Peyer's patch (tissue), 4 donors: ENCODE measurements at places on chromosomes 1 and 21.

DNA sequence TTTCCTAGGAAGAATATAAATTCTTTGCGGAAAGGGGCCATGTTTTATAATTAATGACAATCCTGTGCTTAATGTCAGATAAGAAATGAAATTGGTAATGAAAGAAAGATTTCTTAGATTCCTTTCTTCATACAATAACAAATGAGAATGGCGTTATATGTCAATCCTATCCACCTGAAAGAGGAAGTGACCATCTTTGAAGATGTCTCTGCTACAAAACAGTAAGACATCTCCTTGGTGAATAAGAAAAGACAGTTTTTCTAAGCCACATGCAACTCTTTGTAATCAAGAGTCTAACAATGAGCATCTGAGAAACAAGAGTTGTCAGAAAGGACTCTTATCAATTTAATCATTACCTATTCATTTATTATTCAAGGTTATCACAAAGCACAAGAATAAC, 286.0 kb downstream of the VAV3 start:
- no peak overlapping the region for H3K27ac ChIP-seq
- no peak for DNase-seq
- H3K4me1 ChIP-seq = no peaks in the 10 kb centered on the region

DNA sequence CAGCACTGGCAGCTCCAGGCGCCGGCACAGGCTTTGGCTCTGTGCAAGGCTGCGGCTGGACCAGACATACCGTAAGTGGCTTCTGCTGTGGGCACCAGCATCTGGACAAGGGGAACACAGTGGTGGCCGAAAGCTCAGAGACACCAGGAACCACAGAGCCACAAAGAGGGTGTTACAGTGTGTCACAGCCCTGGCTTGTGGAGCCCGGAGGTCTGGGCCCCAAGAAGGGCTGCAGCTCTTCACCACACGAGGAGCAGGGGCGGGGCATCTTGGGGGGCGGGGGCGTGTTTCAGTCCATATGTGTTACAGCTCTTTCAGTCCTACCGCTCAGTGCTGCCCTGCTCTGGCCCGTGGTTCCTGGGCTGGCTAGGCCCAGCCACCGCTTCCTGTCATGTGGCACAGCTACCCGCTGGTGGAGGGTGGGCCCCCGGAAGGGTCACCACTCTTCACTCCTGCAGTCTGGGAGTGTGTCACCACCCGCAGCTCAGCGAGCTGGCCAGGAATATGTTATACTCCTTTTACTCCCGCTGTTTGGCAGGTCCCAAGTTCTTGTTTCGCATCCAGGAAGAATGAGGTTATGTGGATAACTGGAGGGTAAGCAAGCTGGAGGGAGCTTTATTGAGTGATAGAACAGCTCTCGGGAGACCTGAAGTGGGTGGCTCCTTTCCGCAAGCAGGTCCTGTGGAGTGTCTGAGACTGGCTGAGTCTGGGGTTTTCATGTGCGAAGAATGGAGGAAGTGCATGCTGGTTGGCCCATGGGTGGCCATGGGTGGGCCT, 3.3 kb upstream of the LSM10 start:
- H3K36me3 ChIP-seq = no peaks in the 10 kb centered on the region
- H3K4me1 ChIP-seq = no peaks in the 10 kb centered on the region
- H3K27me3 ChIP-seq = no peaks in the 10 kb centered on the region
- H3K27ac ChIP-seq = peak overlapping the region; percentile 50

DNA sequence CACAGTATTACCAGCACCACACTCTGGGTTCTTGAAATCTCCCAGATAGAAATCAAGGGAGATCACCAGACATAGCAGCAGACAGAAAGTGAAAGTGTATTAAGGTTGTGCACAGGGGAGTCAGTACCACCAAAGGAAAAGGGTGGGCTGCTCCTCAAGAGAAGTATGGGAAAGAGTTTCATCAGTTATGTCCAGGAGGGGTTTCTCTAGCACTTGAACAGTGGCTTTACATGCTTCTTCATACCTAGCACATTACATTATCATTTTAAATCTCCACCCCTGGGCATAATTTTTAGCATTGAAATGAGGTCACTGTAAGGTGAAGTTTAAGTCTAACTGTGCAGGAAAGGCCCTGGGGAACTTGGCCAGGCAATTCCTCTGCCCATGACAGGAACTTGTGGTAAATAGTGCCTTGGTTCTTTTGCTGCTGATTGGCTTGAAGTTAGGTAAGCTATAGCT, 601.0 kb downstream of the NUF2 start:
- H3K4me1 ChIP-seq = no peaks in the 10 kb centered on the region
- no peak for DNase-seq
- H3K27ac ChIP-seq = no peak overlapping the region
- no peaks in the 10 kb centered on the region for H3K27me3 ChIP-seq

GRCh38 chr1:168894397-168894903, 165.4 kb upstream of the DPT start:
- H3K36me3 ChIP-seq = no peaks in the 10 kb centered on the region
- H3K27me3 ChIP-seq = no peaks in the 10 kb centered on the region
- no peak overlapping the region for H3K4me3 ChIP-seq
- DNase-seq = no peak
- no peaks in the 10 kb centered on the region for H3K4me1 ChIP-seq
- no peak overlapping the region for H3K27ac ChIP-seq

DNA sequence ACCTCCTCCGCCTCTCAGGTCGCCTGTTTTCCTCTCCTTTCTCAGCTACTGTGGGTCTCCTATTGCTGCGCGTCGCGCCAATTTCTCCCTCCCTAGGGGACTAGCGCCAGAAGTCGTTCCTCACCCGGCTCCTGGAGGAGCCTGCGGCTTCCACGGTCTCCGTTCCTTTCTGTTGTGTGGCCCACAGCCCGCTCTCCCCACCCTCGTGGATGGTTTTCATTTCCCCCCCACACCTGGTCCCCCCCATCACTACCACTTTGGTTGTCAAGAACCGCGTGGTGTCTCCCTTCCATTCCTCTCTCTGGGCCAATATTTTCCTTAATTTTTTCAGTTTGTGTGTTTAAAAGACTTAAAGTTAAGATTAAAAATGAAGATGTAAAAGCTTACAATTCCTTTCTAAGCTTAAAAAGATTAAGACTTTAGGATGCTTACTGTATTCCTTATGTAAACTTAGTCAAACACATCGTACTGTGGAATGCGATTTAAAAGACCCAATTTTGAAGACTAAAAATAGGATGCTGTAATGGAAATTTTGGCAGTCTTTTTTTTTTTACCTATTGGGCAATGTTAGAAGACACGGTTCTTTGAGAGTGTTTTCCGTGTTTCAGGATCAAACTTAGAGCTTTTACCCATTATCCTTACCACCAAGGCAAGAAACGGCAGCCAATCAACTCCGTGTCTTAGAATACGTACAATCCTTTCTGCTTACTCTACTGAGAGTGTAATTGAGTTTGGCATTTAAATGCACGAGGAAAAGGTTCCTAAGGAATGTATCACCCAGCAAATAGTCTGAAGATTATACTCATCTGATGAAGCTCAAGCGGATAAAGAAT, 773 bp downstream of the CNST start:
- peak overlapping the region; percentile 96 for H3K27ac ChIP-seq
- no peaks in the 10 kb centered on the region for H3K27me3 ChIP-seq
- H3K36me3 ChIP-seq = no peaks in the 10 kb centered on the region
- peaks cover 5% of the 10 kb centered on the region for H3K4me1 ChIP-seq
- peak overlapping the region; percentile 92 for H3K4me3 ChIP-seq

GRCh38 chr1:225471453-225472301, 43.8 kb upstream of the LBR start:
- peaks cover 4% of the 10 kb centered on the region for H3K4me1 ChIP-seq
- H3K27me3 ChIP-seq = no peaks in the 10 kb centered on the region
- no peak overlapping the region for H3K4me3 ChIP-seq

GRCh38 chr1:32605711-32606424, 44.5 kb downstream of the ZBTB8OS start:
- H3K4me3 ChIP-seq = no peak overlapping the region
- H3K4me1 ChIP-seq = no peaks in the 10 kb centered on the region
- DNase-seq = no peak
- H3K27me3 ChIP-seq = no peaks in the 10 kb centered on the region

- no peaks in the 10 kb centered on the region for H3K27me3 ChIP-seq
- H3K27ac ChIP-seq = no peak overlapping the region
- no peak overlapping the region for H3K4me3 ChIP-seq
- H3K4me1 ChIP-seq = no peaks in the 10 kb centered on the region
- DNase-seq = no peak
Observed at GRCh38 chr1:73783352-73783751, 414.6 kb downstream of the LRRIQ3 start.

DNA sequence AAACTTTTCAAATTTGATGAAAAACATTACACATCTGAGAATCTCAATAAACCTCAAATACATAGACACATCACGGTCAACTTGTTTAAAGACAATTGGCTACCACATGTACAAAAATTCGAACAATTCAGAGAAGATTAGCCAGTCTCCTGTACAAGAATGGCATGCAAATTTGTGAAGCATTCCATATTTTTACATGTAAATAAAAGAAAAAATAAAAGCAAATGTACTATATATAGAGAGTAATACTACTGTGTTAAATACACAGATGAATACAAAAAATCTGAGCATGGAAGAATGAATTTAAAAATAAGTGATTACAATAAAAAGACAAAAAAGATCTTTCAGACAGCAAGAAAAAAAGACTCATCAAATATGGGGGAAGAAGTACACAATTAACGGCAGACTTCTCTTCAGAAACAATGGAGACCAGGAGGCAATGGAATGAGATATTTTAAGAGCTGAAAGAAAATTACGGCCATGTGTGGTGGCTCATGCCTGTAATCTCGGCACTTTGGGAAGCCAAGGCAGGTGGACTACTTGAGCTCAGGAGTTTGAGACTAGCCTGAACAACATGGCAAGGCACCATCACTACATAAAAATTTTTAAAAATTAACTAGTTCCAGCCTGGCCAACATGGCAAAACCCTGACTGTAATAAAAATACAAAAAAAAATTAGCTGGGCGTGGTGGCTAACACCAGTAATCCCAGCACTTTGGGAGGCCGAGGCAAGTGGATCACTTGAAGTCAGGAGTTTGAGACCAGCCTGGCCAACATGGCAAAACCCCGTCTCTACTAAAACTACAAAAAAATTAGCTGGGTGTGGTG, 23.2 kb downstream of the HAX1 start:
- H3K4me3 ChIP-seq = no peak overlapping the region
- no peaks in the 10 kb centered on the region for H3K36me3 ChIP-seq
- H3K4me1 ChIP-seq = no peaks in the 10 kb centered on the region
- H3K27ac ChIP-seq = no peak overlapping the region
- H3K27me3 ChIP-seq = no peaks in the 10 kb centered on the region

DNA sequence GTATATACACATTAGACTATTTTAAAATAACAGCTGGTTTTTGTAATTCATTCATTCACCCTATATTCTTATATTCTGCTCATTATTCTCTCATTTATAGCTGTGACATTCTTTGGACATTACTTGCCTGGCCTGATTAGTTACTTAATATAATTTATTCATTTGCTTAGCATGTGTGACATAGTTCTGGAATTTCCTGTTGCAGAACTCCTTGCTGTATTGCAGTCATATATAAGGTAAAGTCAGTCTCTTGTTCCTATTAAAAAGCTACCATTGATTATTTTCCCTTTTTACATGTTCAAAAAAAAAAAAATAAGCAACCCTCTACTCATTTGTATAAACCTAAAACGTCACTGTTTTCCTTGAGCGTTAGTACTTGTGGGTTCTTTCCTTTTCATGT, 23.9 kb downstream of the GNAT2 start:
- H3K4me1 ChIP-seq = no peaks in the 10 kb centered on the region
- no peak overlapping the region for H3K27ac ChIP-seq
- H3K27me3 ChIP-seq = no peaks in the 10 kb centered on the region
- no peaks in the 10 kb centered on the region for H3K36me3 ChIP-seq
- H3K4me3 ChIP-seq = no peak overlapping the region
- no peak for DNase-seq

GRCh38 chr21:36424592-36424991, 39.4 kb downstream of the CHAF1B start:
- H3K27me3 ChIP-seq = no peaks in the 10 kb centered on the region
- no peak overlapping the region for H3K4me3 ChIP-seq
- no peaks in the 10 kb centered on the region for H3K4me1 ChIP-seq

DNA sequence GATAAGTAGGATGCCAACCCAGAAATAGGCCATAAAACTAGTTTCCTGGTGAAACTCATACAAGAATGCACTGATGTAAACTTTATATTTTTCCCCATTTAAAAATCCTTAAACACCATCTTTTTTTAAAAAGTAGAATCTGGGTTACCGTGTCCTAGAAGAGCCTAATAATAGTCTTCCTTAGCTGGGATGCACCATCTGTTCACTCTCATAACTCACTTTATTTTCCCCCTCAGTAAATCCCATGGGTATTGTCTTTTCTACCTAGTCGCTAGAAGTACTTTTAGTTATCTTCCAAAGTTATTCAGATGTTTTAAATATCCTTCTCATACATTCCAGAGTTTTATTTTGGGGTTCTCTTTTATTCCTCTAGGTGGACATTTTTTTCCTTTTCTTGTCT, 250.2 kb downstream of the PLA2G4A start:
- no peak overlapping the region for H3K27ac ChIP-seq
- no peak for DNase-seq
- H3K4me1 ChIP-seq = no peaks in the 10 kb centered on the region
- no peaks in the 10 kb centered on the region for H3K36me3 ChIP-seq
- no peaks in the 10 kb centered on the region for H3K27me3 ChIP-seq

- no peak overlapping the region for H3K4me3 ChIP-seq
- H3K4me1 ChIP-seq = no peaks in the 10 kb centered on the region
- no peak for DNase-seq
- H3K36me3 ChIP-seq = no peaks in the 10 kb centered on the region
- H3K27ac ChIP-seq = no peak overlapping the region
- H3K27me3 ChIP-seq = no peaks in the 10 kb centered on the region
Observed at GRCh38 chr21:8991968-8992621, 1529.3 kb upstream of the TPTE start.

- DNase-seq = no peak
- no peaks in the 10 kb centered on the region for H3K36me3 ChIP-seq
- peak overlapping the region; percentile 24 for H3K27ac ChIP-seq
Observed at GRCh38 chr1:164586591-164586990, 27.6 kb downstream of the PBX1 start.

DNA sequence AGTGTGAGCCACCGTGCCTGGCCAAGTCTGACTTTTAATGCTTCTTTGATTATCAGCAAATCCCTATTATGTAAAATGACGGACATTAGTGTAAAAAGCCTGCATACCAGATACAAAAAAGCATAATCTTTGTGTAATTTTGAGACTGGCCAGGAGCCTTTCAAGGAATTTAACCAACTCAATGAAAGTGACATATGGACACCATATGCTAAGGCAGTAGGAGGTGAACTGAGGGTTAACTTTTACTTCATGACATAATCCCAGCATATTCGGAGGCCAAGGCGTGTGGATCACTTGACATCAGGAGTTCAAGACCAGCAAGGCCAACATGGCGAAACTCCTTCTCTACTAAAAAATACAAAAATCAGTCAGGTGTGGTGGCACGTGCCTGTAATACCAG, 94.6 kb downstream of the EIF4G3 start:
- DNase-seq = no peak
- peaks cover 5% of the 10 kb centered on the region for H3K36me3 ChIP-seq
- H3K4me3 ChIP-seq = no peak overlapping the region
- H3K4me1 ChIP-seq = no peaks in the 10 kb centered on the region
- H3K27me3 ChIP-seq = no peaks in the 10 kb centered on the region

GRCh38 chr1:32144033-32144432, 35.4 kb upstream of the TXLNA start:
- H3K27me3 ChIP-seq = no peaks in the 10 kb centered on the region
- no peak overlapping the region for H3K27ac ChIP-seq
- no peak for DNase-seq
- no peaks in the 10 kb centered on the region for H3K4me1 ChIP-seq
- H3K36me3 ChIP-seq = no peaks in the 10 kb centered on the region
- H3K4me3 ChIP-seq = no peak overlapping the region

- H3K4me1 ChIP-seq = peaks cover 5% of the 10 kb centered on the region
- no peak for DNase-seq
- H3K27me3 ChIP-seq = no peaks in the 10 kb centered on the region
- no peak overlapping the region for H3K27ac ChIP-seq
Observed at GRCh38 chr1:89720839-89721238, 87.9 kb downstream of the LRRC8C start.
